Naive thymus-derived CD4-positive, alpha-beta T cell (primary cell): ENCODE measurements at places on chromosomes 7 and 10. TPM values are rescaled to one million over a fixed set of nuclear protein-coding genes. Genes with fewer than 3 reads are reported as not detected.

GRCh38 chr10:64316416-64316815, 795.2 kb downstream of the REEP3 start:
- no peak for DNase-seq
- H3K4me1 ChIP-seq, result no peaks in the 10 kb centered on the region
- H3K4me3 ChIP-seq, result no peak overlapping the region
- no peaks in the 10 kb centered on the region for H3K27me3 ChIP-seq

GRCh38 chr10:102645388-102645740, 1.1 kb downstream of the TRIM8 start:
- peaks cover 40% of the 10 kb centered on the region for H3K4me1 ChIP-seq
- peak; percentile 45 for DNase-seq
- H3K27me3 ChIP-seq, result no peaks in the 10 kb centered on the region
- peak overlapping the region; percentile 98 for H3K27ac ChIP-seq
- H3K4me3 ChIP-seq, result peak overlapping the region; percentile 99

The PTCD1 gene
- total RNA-seq, result 4.0 TPM

The EIF5AL1 gene
- not detected for total RNA-seq

GRCh38 chr10:23081221-23081750, 14.1 kb upstream of the MSRB2 start:
- no peak for DNase-seq
- no peak overlapping the region for H3K4me3 ChIP-seq
- H3K36me3 ChIP-seq, result no peaks in the 10 kb centered on the region
- H3K4me1 ChIP-seq, result no peaks in the 10 kb centered on the region
- H3K27ac ChIP-seq, result no peak overlapping the region
- H3K27me3 ChIP-seq, result no peaks in the 10 kb centered on the region

DNA sequence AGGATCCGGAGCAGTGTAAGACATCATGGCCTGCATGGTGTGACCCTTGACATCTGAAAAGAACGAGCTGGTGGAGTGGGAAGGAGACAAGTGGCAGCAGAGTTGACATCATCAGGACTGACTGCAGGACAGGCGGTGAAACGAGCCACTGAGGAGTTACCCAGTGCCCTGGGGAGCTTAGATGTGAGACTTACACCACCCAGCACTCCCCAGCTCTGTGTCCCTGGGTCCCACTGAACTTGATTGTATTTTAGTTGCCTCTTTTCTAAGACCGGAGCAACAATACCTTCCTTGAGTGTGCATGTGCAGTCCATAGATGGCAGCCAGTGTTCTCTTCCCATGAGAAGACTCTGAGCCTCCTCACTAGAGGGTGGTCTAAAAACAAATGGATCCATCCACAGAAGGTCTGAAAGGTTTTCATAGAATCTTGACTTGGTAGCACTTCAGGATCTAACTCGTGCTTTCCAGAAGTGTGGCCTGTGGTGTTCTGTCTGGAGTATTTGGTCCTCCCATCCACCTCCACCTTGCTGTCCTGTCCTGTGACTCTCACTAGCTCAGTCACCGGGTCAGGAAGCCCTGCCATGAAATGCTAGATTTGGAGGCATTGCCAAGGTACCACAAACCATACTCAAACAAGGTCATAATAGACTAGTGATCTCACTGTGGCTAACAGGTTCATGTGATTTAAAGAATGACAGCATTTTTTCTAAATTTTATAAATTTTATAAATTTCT, 59.0 kb downstream of the IKZF1 start:
- DNase-seq, result no peak
- H3K27ac ChIP-seq, result peak overlapping the region; percentile 94
- peaks cover 3% of the 10 kb centered on the region for H3K36me3 ChIP-seq
- peak overlapping the region; percentile 43 for H3K4me3 ChIP-seq
- peaks cover 95% of the 10 kb centered on the region for H3K4me1 ChIP-seq
- H3K27me3 ChIP-seq, result no peaks in the 10 kb centered on the region

DNA sequence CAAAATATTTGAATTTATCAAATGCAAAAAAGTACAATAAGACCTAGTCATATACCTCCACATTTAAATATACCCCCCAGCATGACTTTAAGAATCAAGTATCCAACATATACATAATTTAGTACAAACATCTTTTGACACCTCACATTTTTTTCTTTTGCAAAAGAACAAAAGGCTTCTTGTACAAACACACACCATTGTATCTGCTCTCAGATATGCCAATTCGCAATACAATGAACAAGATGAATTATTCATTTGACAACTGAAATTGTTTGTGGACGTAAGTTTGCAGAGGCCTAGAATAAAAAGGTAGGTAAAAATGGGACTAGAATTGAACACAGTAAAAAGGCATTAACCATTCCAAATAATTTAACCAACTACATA, 154.4 kb downstream of the CACNA2D1 start:
- no peaks in the 10 kb centered on the region for H3K4me1 ChIP-seq
- no peak overlapping the region for H3K4me3 ChIP-seq
- no peak for DNase-seq
- no peaks in the 10 kb centered on the region for H3K36me3 ChIP-seq
- H3K27ac ChIP-seq, result no peak overlapping the region
- no peaks in the 10 kb centered on the region for H3K27me3 ChIP-seq

DNA sequence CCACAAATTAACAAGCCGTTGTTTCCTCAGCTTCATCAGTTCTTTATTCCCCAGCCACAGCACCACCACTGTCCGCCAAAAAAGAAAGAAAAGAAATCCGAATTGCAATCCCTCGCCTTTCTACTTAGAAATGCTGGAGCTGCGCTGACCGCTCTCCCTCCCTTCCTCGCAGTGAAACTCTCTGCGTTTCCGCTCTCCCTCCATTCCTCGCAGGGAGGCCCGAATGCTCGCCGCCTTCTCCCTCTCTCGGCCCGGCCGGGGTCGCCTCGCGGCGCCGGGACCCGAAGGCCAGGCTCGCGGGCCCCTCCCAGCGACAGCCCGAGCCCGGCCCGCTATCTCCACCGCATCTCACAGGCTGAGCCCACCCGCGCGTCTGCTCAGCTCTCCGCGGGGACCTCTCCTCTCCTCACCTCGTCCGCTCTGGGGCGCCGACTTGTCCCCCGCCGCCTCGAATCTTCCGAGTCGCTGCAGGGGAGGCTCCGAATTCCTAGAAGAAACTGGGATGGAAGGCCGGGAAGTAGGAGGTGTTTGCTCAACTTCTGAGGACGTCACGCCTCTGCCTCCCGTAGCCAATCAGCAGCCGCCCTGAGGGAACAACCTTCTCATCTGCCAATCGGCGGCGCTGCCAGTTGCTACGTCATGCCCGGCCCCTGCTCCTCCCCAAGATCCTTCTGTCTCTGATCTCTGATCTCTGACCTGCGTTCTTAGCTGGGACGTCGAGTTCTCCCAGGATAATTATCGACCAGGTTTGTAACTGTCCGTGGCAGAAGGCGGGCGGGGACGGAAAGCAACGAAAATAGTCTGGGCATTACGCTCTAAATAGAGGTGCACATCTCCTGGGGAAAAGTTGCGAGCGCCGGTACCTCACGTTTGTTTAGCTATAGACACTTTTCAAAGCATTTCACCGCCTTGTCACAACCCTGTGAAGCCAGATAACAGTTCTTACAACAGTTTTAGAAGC, at the start of gene AASS:
Gene AASS (minus strand): TSS at position 499 of the 961 bp plus-strand sequence. CDS start 10,523 bp downstream, outside the sequence.
- peak; percentile 77 for DNase-seq
- H3K4me1 ChIP-seq, result no peaks in the 10 kb centered on the region
- peak within 1 kb of the TSS; percentile 63 for H3K27ac ChIP-seq
- H3K36me3 ChIP-seq, result no peaks in the 10 kb centered on the region
- no peaks in the 10 kb centered on the region for H3K27me3 ChIP-seq

DNA sequence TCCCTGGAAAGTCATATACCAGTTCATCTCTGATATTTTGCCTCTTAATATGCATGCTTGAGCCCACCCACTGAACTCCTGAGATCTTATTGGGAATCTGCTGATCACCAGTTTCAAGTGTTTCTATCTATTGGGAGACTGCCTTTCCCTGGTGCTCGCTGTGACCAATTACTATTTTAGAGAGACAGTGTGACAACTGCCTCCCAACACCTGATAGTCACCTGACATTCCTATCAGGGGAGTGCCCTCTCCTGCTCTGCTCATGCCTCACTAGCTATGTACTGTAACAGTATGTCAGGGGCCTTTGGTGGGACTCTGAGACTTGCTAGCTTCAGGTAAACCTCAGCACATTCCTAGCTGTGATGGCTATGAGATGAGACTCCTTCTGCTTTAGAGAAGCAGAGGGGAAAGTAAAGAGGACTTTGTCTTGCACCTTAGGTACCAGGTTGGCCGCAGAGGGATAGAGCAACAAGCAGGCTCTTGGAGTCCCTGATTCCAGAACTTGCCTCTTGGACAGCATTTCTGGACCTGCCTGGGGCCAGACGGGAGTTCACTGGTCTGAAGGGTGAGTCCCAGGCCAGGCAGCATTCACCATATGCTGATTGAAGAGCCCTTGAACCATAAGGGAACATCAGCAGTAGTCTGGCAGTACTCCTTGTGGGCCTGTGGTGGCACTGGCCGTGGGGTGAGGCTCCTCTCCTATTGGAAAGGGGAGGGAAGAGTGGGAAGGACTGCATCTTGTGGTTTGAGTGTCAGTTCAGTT, 34.4 kb upstream of the ARHGAP12 start:
- DNase-seq, result no peak
- no peak overlapping the region for H3K4me3 ChIP-seq
- no peaks in the 10 kb centered on the region for H3K4me1 ChIP-seq
- no peak overlapping the region for H3K27ac ChIP-seq
- H3K36me3 ChIP-seq, result no peaks in the 10 kb centered on the region
- H3K27me3 ChIP-seq, result no peaks in the 10 kb centered on the region

GRCh38 chr7:149414171-149414570, 46.7 kb downstream of the ZNF777 start:
- H3K4me1 ChIP-seq, result no peaks in the 10 kb centered on the region
- DNase-seq, result no peak
- H3K27me3 ChIP-seq, result no peaks in the 10 kb centered on the region
- no peak overlapping the region for H3K27ac ChIP-seq
- no peak overlapping the region for H3K4me3 ChIP-seq

The GLI3 gene
- not detected for total RNA-seq

- no peak overlapping the region for H3K4me3 ChIP-seq
- no peak overlapping the region for H3K27ac ChIP-seq
- DNase-seq, result no peak
- no peaks in the 10 kb centered on the region for H3K27me3 ChIP-seq
Measured at GRCh38 chr7:27611059-27611458, 51.6 kb downstream of the HIBADH start.

DNA sequence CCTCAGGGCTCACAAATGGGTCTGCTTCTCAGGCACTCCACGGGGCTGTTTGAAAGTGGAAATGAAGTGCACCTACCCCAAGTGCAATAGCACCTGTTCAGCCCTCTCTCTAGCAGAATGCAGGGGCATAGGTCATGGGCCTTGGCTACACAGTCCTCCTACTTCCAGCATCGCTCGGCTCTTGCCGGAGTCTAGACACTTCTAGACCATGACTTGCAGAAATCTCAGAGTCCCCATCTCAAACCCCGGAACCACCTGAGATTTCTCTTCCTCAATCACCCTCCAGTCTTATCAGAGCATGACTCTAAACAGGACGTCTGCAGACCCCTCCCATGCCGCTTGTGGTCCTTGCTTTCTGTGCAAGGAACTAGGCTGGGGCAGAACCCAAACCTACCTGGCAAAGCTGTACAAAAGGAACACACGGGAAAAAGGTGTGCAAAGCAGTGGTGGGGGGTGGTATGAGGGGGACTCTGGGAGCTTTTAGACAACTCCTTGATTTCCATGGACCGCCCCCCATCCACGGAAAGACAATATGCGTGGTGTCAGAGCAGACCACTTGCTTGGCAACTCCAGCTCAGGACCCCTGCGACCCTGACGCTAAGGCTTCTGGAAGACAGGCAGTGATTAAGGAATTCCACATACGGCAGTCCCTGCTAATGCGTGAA, 13.8 kb downstream of the TMEM273 start:
- H3K4me1 ChIP-seq, result no peaks in the 10 kb centered on the region
- no peaks in the 10 kb centered on the region for H3K27me3 ChIP-seq
- no peaks in the 10 kb centered on the region for H3K36me3 ChIP-seq
- no peak overlapping the region for H3K4me3 ChIP-seq

DNA sequence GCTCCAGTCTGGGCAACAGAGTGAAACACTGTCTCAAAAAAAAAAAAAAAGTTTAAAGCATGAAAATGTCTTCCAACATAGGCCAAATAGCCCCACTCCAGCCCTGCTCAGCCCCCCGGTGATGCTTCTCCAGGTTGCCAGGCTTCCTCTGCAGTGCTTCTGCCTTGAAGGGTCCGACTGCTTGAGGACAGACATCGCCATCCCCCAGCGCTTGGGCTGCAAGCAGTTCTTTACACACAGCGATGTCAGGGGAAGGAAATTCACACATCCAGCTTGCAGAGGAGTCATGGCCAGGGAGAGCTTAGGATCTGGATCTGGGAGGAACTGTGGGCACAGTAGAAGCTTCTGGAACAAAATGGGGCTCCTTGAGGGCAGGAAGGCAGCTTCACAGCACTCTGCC, 26.9 kb downstream of the LYZL1 start:
- no peak overlapping the region for H3K27ac ChIP-seq
- no peaks in the 10 kb centered on the region for H3K27me3 ChIP-seq
- H3K4me3 ChIP-seq, result no peak overlapping the region
- no peak for DNase-seq
- no peaks in the 10 kb centered on the region for H3K36me3 ChIP-seq
- no peaks in the 10 kb centered on the region for H3K4me1 ChIP-seq

GRCh38 chr10:28386503-28386868, 83.6 kb upstream of the MPP7 start:
- no peaks in the 10 kb centered on the region for H3K36me3 ChIP-seq
- H3K27me3 ChIP-seq, result no peaks in the 10 kb centered on the region
- no peak overlapping the region for H3K4me3 ChIP-seq
- no peaks in the 10 kb centered on the region for H3K4me1 ChIP-seq
- no peak for DNase-seq
- H3K27ac ChIP-seq, result no peak overlapping the region

- H3K4me3 ChIP-seq, result no peak overlapping the region
- no peak overlapping the region for H3K27ac ChIP-seq
- no peaks in the 10 kb centered on the region for H3K36me3 ChIP-seq
- no peaks in the 10 kb centered on the region for H3K27me3 ChIP-seq
- DNase-seq, result no peak
- H3K4me1 ChIP-seq, result no peaks in the 10 kb centered on the region
Measured at GRCh38 chr7:30791114-30791513, 19.9 kb downstream of the MINDY4 start.

DNA sequence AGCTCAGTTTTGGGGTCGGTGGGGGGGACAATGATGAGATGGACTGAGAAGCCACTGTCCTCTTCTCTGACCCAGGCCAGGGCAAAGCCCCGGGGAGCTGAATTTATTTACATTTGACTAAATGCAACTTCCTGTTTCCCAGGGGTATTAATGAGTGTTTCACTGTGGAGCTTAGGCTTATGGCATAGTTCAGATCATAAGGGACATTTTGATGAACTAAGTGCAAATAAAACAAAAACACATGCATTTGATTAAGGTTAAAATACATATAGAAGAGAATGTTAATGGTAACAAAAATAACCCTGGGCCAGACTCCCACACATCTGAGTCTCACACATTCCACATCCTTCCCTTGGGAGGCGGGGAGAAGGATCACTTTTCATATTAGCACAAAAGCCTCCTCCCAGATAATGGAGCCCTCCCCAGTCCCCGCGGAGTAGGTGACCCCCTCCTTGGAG, 320.6 kb downstream of the FRMD4A start:
- H3K27ac ChIP-seq, result peak overlapping the region; percentile 66
- peaks cover 22% of the 10 kb centered on the region for H3K4me1 ChIP-seq
- no peaks in the 10 kb centered on the region for H3K36me3 ChIP-seq
- no peaks in the 10 kb centered on the region for H3K27me3 ChIP-seq
- peak overlapping the region; percentile 44 for H3K4me3 ChIP-seq

The DRGX gene
- not detected in 2 replicates for total RNA-seq

The HOXA2 gene
- not detected in 2 replicates for total RNA-seq

- no peaks in the 10 kb centered on the region for H3K36me3 ChIP-seq
- no peak overlapping the region for H3K27ac ChIP-seq
- no peaks in the 10 kb centered on the region for H3K4me1 ChIP-seq
- no peaks in the 10 kb centered on the region for H3K27me3 ChIP-seq
- no peak overlapping the region for H3K4me3 ChIP-seq
Measured at GRCh38 chr10:33820531-33820930, 486.1 kb upstream of the NRP1 start.

The FGFR2 gene
- not detected for total RNA-seq

GRCh38 chr7:27576360-27576944, 86.2 kb downstream of the HIBADH start:
- H3K27ac ChIP-seq, result no peak overlapping the region
- no peaks in the 10 kb centered on the region for H3K4me1 ChIP-seq
- peak; percentile 38 for DNase-seq
